ENCODE measurements at places on chromosomes 7 and 10.

DNA sequence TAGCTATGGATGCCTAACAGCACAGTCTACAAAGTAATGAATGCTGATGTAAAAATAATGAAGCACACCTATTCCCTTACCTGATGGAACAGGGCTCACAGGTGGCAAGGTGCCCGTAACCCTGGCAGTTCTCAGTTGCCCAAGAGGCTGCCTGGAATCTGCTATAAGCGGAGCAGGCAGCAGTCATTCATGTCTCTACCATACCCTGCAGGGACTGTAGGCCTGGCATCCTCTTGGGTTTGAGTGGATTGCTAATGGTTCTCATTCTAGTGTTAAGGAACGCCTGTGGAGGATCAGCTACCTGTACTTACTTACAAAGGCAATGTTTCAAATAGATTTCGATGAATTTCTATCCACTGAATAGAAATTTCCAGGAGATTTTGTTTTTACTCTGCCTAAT is 38.4 kb downstream of the BAIAP2L1 start:
- DNase-seq = no peak

DNA sequence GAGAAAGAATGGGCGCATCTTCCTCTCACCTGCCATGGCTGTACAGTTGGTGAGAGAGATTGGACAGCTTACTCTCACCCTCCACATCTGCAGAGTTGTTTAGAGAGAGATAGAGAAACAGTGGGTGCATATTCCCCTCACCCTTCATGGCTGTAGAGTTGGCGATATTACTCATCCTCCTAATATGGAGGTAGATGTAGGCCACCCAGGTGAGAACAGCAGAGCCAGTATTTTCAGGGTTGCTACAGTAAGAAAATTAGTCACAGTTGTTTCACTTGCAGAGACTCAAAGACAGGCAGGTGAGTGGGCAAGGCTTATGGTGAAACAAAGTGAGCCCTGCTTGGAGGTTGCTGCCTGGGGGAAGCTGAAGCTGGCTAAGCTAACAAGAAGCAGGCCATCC is 65.0 kb upstream of the PFKP start:
- DNase-seq = no peak

GRCh38 chr10:76043261-76043660 is 611.8 kb downstream of the LRMDA start:
- DNase-seq = no peak

DNA sequence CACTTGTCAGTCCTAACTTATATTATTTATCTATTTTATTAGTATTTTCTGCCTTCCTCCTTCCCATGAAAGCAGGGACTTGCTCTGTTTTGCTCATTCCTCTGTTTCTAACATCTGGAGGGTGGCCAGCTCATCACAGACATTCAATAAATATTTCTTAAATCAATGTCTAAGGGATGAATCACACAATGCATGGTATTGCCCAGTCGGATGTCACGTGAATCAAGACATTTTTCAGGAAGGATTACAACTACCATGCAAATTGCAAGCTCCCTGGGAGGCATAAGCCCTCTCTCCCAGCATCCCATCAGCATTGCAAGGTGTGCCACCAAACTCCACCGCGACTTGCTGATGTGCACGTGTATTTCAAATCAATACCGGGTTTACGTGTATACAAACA is 146.6 kb upstream of the RNF32 start:
- no peak for DNase-seq

DNA sequence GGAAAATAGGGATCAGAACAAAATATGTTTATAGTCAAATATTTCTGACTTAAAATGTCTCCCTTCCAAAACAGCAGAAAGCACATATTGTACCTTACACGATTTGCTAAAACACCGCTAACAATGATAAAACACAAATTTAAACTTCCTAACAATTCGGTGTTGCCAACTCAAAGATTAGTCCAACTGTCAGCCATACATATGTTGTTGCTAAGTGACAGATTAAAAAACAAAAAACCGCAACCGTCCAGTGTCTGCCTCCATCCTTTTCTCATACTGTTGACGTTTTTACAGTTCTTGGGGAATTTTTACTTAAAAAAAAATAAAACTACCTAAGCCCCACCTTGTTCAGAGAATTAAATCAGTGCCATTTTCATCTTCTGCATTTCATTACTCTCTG is 118.0 kb downstream of the RAB11FIP2 start:
- DNase-seq = no peak

DNA sequence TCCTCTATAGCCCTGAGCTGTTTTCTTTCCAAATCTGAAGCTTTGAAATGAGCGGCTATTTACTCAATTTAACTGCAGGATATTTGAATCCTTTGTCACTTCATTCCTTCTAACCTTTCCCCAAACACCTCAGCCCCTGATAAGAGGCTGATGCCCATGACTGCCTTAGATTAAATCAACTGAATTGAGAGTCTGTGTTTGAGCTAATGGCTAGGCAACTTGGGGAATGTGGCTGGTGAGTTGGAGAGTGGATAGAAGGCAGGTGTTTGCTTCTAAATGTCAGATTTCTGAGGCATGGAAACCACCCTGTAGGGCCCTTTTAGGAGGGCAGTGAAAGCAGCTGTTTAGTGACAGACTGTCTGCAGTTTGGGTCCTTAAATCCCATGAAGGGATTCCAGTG is 759.9 kb downstream of the LRMDA start:
- no peak for DNase-seq

DNA sequence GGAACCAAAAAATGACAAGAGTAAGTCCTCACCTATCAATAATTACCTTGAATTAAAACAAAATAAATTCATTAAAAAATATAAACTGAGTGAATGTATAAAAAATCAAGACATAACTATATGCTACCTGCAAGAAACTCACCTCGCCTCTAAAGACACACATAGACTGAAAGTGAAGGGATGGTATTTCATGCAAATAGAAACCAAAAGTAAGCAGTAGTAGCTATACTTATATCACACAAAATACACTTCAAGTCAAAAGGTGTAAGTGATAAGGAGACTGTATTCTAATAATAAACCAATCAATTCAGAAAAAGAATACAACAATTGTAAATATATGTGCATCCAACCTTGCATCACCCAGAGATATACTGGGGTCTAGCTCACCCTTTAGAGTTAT is 332.6 kb downstream of the SH2D4B start:
- DNase-seq = no peak

- no peak for DNase-seq
These were observed 88.3 kb downstream of the GOLGA7B start for GRCh38 chr10:97937928-97938327.

DNA sequence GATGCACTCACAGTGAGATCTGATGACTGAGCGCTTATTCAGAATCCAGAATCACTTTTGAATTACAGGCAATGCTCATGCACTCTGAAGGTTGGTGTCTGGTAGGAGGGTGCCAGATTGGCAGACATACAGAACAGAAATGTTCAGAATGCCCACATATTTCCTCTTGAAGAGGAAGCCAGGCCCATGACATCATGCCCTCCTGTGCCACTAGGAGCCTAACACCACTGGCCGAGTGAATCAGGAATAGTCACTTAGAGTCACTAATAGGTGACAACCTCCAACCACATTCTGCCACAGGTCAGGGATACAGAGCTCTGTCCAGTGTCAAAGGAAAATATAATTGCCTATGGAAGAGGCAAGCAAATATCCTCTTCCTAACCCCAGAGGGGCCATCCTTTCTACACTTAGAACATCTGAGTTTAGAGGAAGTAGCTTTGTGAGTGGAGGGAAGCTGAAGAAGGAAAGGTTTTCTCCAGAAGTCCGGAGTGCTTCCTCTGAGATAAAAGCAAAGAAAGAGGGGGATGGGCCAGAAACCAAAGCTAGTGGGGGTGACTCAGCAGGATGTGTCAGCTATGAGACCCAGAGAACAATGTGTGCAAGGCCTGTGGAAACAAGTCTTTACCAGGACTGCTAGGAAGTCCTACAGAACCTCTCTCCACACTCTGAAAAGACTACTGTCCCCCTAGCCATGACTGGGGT is 838.8 kb downstream of the GRID1 start:
- no peak for DNase-seq

- no peak for DNase-seq
These were observed 139.8 kb downstream of the GRID1 start for GRCh38 chr10:86226781-86227201.

GRCh38 chr10:77062381-77062780 is 575.2 kb downstream of the KCNMA1 start:
- DNase-seq = no peak

GRCh38 chr10:34187201-34187600 is 627.9 kb downstream of the PARD3 start:
- no peak for DNase-seq

DNA sequence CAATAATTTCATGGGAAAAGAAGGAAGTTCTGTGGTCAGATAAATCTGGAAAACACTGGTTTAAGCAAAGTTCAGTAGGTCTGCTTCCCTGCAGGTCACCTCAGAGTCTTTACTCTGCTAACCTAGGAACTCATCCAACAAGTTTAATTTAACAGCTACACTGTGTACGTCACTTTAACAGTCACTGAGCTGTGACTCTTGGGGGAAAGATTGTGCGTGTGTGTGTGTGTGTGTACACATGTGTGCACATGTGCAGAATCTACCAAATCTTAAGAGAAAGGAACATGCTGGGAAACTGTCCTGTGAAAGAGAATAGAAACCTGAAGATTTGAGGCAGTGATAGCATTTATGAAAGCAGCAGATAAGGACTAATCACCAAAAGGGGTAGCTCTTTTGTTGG is 62.6 kb downstream of the IKZF1 start:
- no peak for DNase-seq

- no peak for DNase-seq
These were observed 63.6 kb downstream of the CUBN start for GRCh38 chr10:17066000-17066399.

DNA sequence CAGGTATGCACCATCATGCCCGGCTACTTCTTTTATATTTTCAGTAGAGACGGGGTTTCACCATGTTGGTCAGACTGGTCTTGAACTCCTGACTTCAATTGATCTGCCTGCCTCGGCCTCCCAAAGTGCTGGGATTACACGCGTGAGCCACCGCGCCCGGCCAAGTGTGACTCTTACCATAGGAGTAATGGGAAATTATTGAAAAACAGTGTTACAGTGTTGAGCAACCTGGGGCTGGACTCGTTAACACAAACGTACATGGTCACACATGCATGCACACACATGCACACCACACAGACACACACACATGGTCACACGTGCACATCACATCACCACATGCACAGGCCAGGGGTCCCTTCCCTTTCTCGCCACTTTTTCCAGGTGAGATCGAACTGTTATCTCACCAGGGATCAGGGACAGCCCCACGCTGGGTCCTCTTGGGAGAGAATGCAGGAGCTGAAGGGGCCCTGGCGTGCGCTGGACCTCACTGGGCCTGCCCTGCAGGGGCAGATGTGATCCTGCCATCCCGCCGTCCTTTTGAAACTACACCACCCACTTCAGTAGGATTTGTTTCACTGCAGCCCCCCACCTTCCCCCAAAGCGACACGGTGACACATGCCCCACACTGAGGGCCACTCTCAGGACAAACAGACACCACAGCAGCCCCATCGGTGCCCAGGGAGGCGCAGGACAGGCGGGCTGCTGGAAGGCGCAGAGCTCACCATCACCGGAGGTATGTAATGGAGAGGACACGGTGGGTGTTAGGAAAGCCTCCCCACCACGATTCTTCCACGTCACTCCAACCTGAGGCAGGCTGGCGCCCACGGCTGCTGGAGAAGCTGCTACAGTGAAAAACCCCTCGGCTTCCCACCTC is 10.2 kb downstream of the RADIL start:
- DNase-seq = no peak

GRCh38 chr7:149680331-149681025 is 92.9 kb downstream of the ZNF467 start:
- DNase-seq = no peak

GRCh38 chr7:1125603-1125969 is 34.4 kb downstream of the ZFAND2A start:
- no peak for DNase-seq

DNA sequence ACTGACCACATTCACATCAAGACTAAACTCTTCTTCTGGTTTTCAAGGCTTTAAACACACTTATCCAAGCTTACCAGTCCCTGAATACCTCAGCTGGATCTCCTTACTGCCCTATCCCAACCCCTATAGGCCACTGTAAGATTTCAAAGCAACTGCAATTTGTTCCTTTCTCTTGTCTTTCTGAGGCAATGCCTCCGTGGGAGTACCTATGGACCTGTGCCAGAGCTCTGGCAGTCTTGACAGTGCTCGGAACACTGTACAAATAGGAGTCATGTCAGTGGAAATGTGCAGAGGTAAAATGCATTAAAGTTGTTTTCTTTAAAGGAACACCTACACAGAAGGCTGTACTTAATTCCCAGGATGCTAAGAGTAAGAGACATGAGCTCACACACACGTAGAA is 124.7 kb downstream of the CNOT4 start:
- no peak for DNase-seq

- no peak for DNase-seq
These were observed 208.5 kb upstream of the NRP1 start for GRCh38 chr10:33542752-33543505.

DNA sequence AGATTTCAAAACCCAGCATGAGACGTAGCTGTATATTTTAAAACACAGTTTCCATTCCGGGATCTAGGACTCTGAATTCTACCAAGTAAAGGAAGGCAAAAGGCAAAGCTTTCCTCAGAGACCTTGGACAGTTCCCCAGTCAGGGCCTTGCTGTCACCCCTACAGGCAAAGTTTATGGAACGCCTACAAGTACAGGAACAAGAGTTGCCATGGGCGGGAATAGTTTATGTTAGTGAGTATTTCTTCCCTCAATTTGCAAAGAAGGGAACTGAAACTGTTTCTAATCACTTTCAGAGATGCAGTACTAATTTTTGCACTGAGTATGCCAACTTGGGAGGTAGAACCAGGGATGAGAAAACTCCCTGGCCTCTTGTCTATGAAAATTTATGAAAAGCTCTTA is 68.2 kb upstream of the LRGUK start:
- no peak for DNase-seq

- DNase-seq = no peak
These were observed 220.2 kb downstream of the ARHGAP12 start for GRCh38 chr10:31708474-31708873.

DNA sequence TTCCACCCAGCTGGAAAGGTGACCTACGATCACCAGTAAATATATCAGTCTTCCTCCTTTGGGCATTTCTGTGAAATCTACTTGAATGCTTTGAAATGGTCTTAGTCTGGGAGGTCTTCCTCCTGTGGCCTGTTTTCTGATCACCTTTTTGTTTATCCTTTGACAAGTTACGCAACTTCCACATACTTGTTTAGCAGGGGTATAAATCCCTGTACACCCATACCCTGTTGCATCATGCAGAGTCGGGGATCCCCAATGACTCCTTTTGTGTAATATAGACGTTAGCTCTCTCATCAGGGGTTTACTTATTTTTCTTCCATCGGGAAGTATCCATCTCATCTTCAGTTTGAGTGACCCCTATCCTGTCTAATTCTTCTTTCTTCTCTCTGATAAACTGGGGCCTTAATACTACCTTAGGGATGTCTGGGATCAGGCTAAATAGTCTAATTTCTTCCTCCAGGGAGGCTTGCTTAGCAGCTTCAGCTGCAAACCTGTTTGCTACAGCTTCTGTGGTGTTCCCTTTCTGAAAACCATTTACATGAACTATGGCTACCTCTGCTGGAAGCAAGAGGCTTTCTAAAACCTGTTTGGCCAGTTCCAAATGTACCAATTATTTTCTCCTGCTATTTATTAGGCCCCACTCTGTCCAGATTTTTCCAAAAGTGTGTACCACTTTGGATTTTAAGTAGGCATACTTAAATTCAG is 25.8 kb downstream of the MAPK8 start:
- no peak for DNase-seq
